ENCODE measurements at places on chromosomes 6 and 20.

DNA sequence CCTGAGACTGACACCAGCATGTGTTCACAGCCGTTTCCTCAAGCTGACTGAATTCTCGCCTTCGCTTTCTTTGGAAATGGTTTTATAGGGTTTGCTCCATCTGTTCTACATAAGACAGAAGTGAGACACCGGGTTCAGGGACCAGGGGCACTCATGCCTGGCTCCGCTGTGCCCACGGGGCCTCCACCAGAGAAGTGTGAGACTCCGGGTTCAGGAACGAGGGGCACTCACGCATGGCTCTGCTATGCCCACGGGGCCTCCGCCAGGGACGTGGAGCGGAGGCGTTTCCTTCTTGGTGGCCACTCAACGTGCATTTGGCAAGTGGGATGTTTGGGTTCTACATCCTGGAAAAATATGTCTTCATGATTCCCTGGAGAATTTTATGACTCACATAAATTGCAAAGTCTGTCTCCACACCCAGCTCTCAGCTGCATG lies 106.6 kb downstream of the RNASET2 start:
- DNase-seq: no peak

DNA sequence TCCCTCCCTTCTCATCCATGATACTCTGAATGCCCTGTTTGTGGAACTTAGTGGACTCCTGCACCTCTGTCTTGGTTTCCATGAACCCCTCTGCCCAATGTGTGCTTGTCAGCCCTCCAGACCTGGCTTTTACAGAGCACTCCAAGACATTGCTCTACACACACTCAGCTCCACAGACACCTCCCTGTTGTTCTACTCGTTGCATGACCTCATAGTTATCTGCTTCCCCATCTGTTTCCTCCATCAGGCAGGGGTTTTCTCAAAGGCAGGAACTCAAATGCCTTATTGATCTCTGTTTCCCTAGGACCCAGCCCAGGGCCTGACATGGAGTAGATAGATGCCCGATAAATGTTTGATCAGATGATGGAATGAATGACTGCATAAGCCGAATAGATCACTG lies 13.3 kb downstream of the PLCG1 start:
- DNase-seq: no peak

DNA sequence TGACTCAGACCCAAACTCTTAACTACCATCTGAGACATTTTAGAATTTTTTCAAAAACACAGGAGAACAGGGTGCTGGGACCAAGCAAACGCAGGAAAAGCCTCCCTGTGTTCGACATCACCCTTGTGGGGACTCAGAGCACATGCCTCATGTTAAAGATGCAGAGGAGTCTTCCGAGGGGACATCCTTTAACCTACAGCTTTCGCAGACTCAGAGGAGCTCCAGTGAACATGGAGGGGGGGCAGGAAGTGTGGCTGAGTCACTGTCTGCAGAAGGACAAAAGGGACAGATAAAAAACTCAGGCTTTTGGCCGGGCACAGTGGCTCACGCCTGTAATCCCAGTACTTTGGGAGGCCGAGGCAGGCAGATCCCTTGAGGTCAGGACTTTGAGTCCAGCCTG lies 15.1 kb downstream of the BMP7 start:
- no peak for DNase-seq

GRCh38 chr6:47512872-47513271 lies 35.3 kb downstream of the CD2AP start:
- no peak for DNase-seq

DNA sequence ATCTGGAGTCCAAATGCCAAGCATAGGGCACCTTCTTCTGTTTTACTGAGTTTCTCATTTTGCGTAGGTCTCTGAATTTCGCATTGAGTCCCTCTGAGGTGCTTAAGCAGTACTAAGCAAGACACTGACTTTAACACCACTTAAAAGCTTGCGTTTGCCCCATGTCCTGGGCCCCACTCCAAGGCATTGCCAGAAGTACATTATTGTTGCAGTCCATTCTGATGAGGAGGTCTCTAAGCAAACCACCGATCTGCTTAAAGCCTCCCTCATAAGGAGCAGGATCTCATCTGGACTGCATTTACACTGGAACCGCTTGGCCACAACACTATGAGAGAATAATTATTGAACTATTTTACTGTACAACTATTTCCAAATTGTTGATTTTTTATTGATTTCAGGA lies 16.3 kb downstream of the BMP2 start:
- DNase-seq: no peak

GRCh38 chr20:19598117-19598850 lies 159.8 kb upstream of the RIN2 start:
- DNase-seq: no peak
